ENCODE measurements at places on chromosomes 16 and 17.
A peak's percentile ranks its signal among the peaks of the same experiment; 100 is the strongest.

DNA sequence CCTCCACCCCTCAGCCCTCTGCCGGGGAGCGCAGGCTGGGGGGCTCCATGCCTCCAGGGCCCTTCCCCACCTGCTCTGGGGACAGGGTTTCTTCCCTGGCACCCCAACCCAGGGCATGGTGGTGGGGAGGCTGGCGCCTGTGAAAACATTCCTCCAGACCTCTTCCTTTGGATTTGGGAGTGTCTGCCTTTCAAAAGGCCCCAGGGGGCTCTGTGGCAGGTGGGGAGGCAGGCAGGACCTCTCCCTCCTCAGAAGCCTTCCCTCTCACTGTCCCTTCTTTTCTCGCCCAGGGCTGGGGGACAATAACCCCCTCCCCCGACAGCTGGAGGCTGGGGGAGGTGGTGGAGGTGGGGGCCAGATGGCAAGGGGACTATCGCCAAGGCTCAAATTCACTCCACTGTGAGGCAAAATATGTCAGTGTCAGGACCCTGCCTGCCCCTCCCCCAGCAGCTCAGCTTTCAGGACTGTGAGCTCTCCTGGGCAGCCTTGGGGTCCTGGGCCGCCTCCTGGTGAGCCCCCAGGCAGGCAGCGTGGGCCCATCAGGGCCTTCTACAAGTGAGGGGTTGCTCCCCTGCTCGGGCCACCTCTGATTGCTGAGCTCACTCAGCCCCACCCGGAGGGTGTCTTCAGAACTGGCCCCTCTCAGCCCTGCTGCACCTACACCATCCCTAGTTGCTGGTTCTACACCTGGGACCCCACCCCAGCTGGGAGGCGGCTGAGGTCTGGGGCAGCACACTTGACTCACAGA, 1.8 kb downstream of the CDH15 start:
- DNase-seq: no peak

GRCh38 chr16:85917959-85918358, 19.0 kb downstream of the IRF8 start:
- no peak for DNase-seq

- DNase-seq: peak; percentile 14
These were observed 348.3 kb downstream of the CPPED1 start for GRCh38 chr16:12455287-12455798.

DNA sequence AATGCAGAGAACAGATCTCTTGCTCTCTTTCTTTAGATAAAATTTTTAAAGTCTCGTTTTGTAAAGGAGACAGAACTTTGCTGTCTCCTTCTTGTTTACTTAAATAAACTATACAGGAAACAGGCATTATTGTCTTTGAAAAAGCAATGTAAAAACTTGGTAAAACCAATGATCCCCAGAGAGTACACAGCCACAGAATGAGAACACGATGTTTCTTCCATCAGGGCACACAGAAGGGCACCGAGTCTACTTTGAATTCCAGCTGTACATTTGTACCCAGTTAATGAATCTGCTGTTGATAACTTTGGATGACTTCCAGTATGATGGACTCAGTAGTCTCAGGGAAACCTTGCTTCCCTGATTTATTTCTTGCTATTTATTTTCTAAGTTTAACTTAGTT, 8.1 kb upstream of the TMEM100 start:
- DNase-seq: no peak

DNA sequence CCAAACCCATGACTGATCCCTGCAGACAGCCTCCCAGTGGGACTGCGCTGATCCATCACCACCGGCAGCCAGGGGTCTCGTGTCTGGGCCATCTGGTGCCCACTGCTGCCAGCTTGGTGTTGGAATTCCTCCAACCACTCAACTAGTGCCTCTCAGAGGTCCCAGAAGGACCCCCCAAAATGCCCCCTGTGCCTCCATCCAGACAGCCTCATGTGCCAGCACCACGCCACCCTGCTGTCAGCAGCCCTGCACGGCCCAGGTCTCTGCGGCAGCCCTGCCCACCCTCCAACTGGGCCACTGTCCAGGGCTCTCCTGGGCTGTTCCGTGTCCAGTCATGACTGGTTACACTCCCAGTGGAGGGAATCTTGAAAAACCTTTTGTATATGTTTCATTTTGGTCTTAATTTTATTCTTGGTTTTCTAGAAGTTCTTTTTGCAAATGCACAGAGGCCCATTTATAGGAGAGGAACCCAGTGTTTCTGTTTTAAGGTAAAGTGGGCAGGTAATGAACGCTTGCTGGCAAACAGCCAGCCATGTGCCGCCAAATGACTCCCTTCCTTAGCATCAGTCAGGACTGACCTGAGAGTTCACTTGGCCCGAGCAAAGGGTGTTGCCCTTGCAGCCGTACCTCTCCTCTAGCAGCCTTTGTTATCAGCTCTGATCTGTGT, 34.6 kb downstream of the GRIN2C start:
- no peak for DNase-seq

DNA sequence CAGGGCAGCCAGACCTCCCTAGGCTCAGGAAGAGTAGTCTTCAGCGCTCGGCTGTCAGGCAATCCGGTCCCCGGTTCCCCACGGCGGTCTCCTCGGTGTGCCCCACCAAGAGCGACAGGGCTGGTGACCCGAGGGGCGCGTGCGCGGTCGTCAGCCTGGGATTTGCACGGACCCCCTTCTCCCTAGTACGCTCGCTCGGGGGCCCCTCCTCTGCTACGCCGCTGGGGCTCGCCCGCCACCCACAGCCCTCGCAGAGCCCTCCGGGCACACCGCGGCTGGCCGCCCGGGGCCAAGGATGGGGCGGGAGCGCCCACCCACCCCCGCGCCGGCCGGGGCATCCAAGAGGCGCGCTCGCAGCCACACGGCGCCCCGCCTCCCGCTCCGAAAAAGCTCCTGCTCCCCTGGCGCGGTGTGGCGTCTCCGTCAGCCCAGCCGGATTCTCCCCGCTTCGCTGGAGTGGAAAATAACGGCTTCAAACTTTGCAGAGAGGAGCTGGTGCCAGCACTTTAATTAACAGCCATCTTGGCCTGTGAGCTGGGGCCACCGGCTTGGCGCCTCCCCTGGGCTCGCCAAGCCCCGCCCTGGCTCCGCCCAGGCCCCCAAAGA, 2.1 kb upstream of the C1QL1 start:
- no peak for DNase-seq

DNA sequence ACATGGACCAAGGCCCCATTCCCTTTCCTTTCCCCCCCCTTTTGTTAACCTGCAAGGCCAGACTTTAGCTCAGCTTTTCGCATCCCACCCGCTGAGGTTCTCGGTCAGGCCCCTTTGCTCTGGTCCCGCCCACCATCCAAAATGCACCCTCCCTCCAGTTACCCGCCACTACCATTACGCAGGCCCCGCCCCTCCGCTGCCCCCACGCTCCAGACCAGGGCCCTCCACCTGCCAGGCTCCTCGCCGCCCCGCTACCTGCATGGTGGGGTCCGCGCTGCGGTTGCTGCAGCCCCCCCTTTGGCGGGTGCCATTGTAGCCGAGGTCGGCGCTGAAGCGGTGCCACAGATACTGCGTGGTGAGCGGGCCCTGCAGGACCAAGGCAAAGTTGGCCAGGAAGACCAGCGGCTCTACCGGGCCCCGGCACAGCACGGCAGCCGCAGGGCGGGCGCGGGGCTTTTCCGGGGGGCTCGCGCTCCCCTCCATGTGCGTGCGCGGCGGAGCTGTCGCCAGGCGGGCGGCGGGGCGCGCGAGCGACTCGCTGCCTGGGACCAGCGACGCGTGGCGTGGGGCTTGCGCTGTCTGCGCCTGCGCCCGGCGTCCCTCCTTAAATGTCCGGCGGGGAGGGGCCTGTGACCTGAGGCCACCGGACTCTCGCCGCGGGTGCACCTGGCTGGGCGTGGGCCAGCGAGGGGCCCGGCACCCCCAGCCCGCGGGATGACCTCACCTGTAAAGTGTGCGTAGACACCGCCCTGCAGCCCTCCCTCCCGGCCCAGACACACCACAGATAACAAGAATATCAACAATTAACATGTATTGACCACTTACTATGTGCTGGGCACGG, at the start of gene SLC46A1:
TSS of gene SLC46A1 (minus strand) at position 581 of the 841 bp plus-strand sequence. CDS start at position 483, 98 bp downstream.
- DNase-seq: peak; percentile 43

DNA sequence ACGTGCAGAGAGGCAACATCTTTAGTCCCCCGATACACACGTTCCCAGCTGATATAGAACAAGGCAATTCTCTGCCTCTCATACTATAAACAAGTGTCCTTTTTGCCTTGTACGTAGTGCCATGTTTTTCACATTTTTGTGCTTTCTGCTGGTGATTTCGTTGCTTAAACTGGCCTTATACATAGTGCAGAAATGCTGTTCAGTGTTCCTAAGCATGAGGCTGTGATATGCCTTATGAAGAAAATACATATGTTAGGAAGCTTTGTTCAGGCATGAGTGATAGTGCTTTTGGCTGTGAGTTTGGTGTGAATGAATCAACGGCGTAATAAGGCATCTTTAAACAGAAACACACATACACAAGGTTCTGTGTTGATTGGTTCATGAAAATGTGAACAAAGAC, 77.2 kb downstream of the KATNIP start:
- no peak for DNase-seq

DNA sequence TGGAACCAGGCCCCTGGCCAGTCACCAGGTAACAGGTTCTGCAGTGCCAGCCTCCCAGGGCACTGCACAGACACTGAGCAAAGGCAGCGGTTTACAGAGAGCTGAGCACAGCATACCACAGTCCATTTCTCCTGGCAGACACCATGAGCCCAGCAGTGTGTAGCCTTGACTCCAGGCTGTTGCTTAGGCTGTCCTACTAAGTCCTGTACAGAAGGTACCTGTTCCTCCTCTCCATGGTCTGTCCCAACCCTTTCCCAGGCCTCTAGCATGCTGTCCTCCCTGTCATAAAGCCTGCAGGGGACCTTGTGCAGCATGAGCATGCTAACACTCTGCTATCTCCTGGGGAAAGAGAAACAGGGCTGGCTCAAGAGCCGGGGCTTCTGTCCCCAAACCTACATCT, 20.0 kb downstream of the ATP6V0D1 start:
- DNase-seq: no peak

DNA sequence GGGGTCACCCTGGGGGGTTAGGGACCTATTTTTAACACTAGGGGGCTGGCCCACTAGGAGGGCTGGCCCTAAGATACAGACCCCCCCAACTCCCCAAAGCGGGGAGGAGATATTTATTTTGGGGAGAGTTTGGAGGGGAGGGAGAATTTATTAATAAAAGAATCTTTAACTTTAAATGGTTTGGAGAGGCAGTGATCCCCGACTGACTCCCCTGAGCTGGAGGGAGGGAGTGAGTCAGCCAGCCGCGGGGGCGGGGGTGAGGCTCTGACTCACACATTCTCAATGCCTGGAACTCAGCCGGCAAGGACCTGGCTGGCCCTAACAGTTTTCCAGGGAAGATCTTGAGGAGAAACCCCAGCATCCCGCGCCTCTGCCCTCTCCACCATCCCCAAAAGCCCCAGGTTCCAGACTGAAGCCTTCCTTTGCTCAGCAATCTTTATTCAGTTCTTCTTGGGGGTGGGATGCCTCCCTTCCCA, 1.5 kb downstream of the HCFC1R1 start:
- peak; percentile 84 for DNase-seq

GRCh38 chr17:29292992-29293889, 707 bp downstream of the NUFIP2 start:
- DNase-seq: peak; percentile 30

- DNase-seq: no peak
These were observed 20.6 kb upstream of the COL1A1 start for GRCh38 chr17:50221864-50222545.

GRCh38 chr17:40611840-40612474, 35.7 kb downstream of the SMARCE1 start:
- DNase-seq: no peak

DNA sequence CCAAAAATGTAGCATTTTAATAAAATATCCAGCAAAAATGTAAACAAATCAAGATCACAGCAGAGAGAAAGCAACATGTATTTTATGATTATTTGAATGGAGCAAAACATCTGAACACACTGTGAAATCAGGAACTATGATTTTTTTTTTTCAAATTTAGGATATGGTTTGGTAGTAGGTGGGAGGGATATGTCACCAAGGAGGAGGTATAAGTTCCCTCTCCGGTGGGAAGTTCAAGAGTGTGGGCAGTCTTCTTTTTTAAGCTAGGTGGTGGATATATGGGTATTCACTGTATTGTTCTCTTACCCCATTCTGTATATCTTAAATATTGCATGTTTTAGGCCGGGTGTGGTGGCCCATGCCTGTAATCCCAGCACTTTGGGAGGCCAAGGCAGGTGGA, 10.2 kb downstream of the CDR2 start:
- DNase-seq: no peak

DNA sequence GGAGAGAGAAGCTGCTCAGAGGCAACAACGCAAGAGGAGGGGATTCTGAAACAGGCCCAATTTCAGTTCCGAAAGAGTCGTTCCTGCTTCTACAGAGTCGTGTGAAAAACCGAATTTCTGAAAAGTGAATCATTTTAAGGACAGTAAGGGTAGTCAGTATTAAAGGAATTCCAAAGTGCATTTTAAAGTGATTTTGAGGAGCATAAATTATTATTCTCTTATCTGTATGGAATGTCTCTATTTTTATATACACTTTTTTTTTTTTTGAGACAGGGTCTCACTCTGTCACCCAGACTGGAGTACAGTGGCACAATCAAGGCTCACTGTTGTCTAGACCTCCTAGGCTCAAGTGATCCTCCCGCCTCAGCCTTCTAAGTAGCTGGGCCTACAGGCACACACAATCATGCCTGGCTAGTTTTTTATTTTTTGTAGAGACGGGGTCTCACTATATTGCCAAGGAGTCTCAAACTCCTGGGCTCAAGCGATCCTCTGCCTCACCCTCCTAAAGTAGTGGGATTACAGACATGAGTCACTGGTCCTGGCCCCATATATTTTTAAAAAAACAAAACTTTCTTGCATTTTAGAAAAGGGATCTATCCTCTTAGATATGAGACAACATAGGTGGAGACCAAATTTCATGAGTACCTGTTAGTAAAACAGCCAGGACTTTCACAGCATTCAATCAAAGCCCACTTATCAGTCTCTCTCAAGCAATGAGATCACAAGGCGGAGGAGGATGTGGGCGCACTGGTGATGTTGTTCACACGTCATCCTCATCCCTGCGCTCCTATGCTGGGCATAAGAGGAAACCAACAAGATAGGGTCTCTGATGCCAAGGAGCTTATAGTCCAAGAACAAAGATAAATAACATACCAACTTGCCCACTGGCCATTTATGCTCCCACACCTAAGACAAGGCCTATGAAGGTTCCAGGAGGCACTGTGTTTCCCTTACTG, 53.2 kb downstream of the SMG6 start:
- no peak for DNase-seq

DNA sequence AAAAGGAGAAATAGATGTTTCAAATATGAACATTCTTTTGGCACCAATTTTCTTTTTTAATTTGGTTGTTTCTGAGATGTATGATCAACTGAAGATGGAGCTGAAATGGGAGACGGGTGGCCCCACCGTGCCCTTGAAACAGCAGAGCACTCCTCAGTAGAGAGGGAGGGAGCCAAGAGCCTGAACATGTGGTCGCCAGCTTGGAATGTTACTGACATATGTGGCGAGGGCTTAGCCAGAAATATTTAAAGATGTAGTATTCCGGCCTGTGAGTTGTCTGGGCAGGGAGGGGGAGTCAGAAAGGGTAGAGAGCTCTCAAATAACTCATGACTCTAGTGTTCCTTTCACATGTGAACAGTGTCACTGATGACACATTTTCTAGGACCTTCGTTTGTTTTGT, 13.3 kb upstream of the MRC2 start:
- DNase-seq: no peak

DNA sequence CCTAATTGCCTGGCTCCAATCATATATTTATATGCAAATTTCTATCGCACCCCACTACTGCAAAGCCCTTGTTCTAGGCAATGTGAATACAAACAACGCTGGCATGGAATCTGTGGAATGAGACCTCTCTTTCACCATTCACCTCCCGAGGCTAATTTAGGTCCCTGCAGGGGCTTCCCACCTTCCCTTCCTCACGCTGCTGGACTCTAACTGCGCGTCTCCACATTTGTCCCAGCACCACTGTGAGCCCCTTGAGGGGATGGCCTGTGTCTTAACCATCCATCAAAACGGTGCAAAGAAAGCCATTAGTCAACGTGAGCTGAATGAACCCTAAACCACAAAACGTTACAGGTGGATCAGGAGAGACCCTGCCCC, 1.6 kb downstream of the TMEM114 start:
- no peak for DNase-seq
